Panc1 (cell line): ENCODE measurements at places on chromosomes 1 and 21.

- DNase-seq, result no peak
Observed at GRCh38 chr1:147834810-147835209, 67.8 kb upstream of the GJA8 start.

GRCh38 chr1:243409284-243409683, 153.4 kb downstream of the SDCCAG8 start:
- no peak for DNase-seq

DNA sequence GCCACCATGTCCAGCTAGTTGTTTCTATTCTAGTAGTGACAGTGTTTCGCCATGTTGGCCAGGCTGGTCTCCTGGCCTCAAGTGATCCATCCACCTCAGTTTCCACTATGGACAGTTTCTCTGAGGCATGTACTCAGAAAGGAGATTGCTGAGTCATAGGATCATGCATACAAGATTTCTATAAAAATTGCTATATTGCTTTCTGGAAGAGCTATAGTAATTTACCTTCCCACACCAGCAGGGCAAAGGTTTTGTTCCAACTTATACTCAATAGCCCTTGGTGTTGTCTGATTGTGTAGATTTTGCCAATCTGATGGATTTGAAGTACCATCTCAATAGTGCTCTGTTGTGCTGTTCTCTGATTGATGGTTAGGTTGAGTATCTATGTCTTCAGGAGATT, 15.6 kb upstream of the ATP1A1 start:
- DNase-seq, result no peak

GRCh38 chr1:36339215-36339614, 15.8 kb upstream of the EVA1B start:
- no peak for DNase-seq

DNA sequence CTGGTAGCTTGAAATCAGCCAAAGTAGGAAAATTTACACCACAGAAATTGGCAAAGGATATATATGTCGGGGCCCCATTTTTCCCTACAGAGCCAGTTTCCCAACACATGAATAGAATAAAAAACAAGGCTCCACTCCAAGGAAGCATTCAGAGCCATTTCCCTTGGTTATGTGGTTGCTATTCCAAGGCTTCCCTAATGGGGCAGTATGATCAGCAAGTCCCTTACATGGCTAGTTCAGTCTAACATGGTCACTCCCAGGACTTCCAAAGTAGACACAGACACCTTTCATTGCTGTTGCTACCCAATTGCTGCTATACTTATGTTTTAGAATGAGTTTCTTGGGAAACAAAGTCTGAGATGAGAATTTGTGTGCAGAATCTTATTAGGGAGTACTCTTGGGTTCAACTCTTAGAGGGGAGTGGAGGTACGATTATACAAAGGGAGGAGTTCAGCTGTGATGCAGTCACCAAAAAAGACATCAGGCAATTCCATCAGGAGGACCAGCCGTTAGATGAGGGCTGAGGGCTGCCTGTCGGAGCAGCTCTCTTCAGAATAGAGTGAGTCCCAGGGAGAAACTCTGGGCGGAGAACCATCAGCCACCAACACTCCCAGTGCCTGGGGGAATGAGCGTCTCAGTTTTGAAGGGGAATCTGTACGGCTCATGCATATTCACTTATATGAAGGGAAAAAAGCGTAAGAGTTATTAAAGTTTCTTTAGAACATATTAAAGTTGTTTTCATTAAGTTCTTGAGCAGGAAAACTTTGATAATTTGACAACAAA, 92.9 kb downstream of the C21orf91 start:
- DNase-seq, result no peak

GRCh38 chr1:234413990-234414389, 40.7 kb downstream of the COA6 start:
- DNase-seq, result no peak

DNA sequence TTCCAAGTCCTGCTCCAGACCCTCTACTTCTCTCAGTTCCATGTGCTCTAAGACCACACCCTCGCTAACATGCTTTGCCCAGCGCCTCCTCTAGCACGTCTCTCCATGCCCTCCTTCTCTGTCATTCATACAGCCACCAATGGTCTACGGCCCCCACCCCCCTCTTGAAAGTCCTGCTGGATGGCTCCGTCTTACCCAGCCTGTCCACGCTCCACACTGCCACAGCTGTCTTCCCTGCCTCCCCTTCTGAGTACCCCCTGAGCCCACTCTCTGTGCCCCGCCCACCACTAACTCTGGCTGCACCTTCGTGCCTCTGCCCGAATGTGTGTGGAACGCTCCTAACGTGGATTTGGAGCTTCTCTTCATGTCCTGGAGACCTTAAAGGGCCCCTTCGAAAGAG, 244.6 kb downstream of the TRABD2B start:
- DNase-seq, result no peak

DNA sequence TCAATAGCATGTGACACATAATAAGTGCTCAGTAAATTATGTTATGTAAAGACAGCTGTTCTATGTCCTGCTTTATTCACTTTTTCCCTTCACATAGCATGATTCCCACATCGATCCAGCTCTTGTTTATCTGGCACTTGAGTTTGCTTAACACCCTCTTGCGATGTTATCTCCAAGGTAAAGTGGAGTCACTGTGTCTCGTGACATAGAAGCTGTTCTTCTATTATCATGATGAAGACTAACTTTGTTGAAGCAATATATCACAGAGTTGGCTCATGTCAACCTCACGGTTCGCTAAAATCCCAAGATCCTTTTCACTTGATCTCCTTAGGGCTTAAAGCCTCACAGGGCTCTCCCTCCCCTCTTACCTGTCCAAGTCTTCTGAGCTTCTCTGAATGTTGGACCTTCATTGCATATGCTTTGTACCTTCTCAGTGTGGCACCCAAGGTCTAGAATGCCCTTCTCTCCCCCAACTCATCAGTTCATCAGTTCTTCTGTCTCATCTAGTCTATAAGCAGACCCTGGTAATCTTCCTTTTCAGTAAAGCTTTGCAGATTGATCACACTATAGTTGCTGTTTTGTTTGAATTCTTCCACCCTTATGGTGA, 38.0 kb downstream of the PLXNA2 start:
- no peak for DNase-seq

GRCh38 chr1:31919591-31919990, 18.6 kb downstream of the PTP4A2 start:
- no peak for DNase-seq

- no peak for DNase-seq
Observed at GRCh38 chr1:212607206-212607912, 1.2 kb upstream of the ATF3 start.

DNA sequence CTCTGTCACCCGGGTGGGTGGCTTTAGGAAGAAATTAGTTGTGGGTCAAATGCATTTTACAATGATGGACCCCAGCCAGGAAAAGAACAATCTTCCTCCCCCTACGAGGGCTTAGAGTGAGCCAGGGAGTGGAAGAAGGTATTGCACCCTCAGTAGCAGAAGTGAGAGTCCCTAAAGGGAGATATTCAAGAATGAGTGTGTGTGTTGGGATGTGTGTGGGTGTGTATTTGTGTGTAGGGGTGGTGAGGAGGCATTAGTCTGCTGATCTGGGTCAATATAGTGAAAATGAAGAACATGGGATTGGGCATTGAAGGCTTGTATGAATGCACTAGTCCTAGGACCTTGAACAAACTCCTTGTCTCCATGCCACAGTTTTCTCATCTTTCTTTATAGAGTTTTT, 85.2 kb upstream of the RUNX1 start:
- no peak for DNase-seq

GRCh38 chr1:113391649-113392271, 1.4 kb downstream of the MAGI3 start:
- DNase-seq, result no peak

GRCh38 chr1:95578462-95578861, 344.5 kb downstream of the RWDD3 start:
- no peak for DNase-seq

- DNase-seq, result no peak
Observed at GRCh38 chr1:170310951-170311350, 165.2 kb downstream of the NTMT2 start.

DNA sequence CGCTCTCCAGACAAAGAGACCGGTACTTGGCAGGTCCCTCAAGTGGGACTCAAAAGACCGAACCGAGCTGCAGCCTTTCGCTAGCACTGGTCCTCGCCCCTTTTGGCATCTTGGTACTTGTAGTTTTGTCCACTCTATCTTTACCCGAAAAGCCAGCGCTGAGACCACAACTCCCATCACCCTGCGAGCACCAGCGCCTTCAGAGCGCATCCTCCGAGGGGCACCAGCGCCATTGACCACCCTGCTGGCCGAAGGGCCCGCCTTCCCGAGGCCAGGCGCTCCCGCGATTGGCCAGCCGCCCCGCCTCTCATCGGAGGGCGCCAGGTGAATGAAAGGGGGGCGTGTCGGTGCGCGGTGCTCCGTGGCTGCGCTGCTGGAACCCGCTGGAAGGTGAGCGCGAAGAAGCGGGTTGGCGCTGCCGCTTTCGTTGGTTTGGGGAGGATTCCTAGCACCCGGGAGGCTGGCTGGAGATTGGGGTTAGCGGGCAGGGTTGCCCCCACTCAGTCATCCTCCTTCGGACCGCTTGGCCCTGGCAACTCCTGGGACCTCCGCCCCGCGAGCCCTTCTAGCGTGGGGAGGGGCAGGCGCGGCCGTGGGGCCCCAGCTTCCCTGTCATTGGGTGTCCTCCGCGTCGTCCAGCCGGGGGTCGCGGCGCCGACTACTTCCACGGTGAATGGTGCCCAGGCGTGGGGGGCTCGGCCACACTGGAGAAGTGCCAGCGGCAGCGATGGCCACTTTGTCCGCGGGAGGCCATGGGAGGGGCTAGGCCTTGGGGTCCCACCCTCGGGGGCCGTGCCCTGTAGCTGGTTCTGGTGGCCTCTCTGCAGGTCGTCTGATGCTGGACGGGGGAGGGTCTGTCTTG, at the start of gene ZBTB8B:
TSS of gene ZBTB8B (plus strand) at position 357 of the 862 bp plus-strand sequence. CDS start 5,553 bp downstream, outside the sequence.
- no peak for DNase-seq

GRCh38 chr1:115705085-115705951, 63.2 kb downstream of the CASQ2 start:
- DNase-seq, result no peak

GRCh38 chr1:205328476-205328875, 6.9 kb upstream of the NUAK2 start:
- DNase-seq, result no peak

DNA sequence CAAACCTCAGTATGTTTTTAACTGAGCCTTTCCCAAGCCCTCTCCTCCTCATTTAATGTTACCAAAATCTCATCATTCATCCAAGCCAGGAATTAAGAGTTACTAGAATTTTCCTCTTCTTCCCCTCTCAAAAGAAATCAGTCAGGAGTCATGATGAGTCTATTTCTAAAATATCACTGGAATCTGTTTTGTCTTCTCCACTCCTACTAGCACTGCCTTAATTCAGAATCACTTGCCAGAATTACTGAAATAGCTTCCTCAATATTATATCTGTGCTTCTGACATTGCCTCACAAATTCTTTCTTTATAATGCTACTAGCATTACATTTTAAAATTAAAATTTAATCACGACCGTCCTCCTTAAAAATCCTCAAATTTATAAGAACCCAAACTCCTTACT, 106.1 kb downstream of the PTGER3 start:
- no peak for DNase-seq

DNA sequence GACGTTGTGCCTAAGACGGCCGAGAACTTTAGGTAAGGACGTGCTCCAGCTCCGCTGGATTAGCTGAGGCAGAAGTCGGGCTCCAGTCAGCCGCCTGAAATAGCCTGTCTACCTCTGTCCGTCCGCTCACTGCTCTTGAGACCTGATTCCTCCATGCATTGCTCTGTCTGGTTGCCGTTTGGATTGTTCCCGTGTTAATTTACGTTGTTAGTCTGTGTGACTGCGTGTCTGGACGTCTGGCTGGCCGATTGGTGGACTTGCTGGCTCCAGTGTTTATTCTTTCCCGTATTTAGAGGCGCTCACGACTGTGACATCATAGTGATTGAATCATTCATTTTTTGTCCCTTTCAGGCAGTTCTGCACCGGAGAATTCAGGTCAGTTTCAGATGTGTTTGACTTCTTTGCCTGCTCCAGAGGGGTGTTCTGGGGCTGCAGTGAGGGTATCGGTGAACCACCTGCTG, 684 bp downstream of the PPIH start:
- DNase-seq, result no peak

DNA sequence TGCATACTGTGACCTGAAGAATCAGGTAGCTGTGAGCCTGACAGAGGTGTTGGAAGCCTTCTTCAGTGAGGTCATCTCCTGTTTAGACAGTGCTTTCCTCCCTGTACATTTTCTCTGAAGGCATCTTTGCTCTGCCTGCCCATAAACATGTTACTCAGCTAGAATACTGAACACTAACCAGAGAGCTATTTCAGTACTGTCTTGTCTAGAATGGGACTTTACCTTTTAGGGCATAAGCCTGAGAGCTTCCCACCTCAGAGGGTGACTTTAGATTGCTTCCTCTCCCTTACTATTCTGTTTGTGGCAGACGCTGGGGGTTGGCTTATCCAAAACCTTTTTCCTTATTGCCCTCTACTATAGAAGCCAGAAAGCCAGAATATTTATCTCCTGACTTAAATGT, 23.3 kb upstream of the ZNF326 start:
- no peak for DNase-seq

DNA sequence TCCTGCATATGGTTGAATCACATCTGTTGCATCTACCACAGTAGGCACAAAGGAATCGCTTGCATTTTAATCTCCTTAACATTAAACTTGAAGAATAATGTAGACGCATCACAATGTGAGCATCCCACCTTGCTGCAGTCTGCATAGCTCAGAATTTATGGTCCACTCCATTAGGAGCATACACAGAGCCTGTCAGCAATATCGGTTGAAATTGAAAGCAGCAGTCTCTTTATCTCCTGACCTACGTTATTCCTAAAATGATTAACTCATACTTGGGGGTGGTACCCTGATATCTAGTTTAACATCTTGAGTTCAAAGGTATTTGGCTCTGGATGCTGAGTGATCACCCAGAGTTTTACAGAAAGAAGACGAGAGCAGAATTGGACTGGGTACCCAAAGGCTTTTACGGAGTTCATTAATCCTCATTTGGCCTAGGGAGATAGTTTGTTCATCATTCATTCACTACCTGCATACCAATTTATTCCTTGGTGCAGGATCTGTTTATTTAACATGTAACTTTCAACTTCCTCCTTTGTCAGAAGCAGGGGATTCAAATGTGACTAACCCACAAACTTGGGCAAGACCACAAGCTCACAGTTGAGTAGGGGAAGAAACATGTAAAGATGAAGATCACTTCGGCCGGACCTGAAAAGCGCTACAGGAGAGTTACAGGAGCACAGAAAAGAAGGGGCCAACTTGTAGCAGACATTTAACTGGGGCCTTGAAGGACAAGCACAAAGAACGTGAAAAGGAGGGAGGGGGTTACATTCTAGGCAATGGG, 187.9 kb downstream of the DAB1 start:
- DNase-seq, result no peak

GRCh38 chr1:170176772-170177171, 31.0 kb downstream of the NTMT2 start:
- no peak for DNase-seq

- DNase-seq, result no peak
Observed at GRCh38 chr1:155072531-155073289, 5.9 kb upstream of the EFNA3 start.

- DNase-seq, result no peak
Observed at GRCh38 chr1:27011058-27011764, 1.4 kb downstream of the TENT5B start.

DNA sequence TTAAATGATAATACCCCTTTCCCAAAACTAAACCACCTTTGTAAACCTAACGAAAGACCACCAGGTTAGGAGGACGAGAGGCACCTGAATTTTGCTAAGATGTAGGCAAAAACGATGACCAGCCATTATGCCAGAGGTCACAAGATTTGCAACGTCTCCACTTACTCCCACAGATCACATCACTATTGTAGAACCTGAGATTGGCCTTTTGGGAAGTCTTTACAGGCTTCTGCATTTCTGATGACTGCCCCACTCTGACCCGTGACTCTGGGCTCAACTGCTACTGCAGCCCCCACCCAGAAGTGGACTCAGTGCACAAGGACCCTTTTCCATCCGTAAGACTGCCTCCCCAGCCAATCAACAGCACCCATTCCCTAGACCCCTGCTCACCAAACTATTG, 36.4 kb upstream of the COL6A2 start:
- DNase-seq, result no peak
